Hematopoietic multipotent progenitor cell (in vitro differentiated cells): ENCODE measurements at places on chromosomes 12 and 14.
A peak's percentile ranks its signal among the peaks of the same experiment; 100 is the strongest.

- DNase-seq, result no peak
Measured at GRCh38 chr12:92365836-92366235, 220.2 kb upstream of the BTG1 start.

GRCh38 chr12:110756611-110757010 lies 13.9 kb upstream of the PPP1CC start:
- no peak for DNase-seq

- DNase-seq, result peak; percentile 16
Measured at GRCh38 chr12:29149691-29150281, 708 bp downstream of the FAR2 start.

GRCh38 chr14:90454041-90455000 lies 57.5 kb downstream of the CALM1 start:
- DNase-seq, result no peak

DNA sequence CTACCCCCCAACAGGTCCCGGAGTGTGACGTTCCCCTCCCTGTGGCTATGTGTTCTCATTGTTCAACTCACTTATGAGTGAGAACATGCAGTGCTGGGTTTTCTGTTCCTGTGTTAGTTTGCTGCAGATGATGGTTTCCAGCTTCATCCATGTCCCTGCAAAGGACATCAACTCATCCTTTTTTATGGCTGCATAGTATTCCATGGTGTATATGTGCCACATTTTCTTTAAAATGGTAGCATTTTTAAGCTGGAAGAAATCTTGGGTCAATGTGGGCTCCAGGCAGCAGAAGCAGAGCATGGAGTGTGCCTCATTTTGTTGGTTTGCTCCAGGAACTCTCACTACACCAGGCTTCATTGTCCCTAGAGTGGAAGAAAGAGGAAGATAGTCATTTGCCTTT lies 47.6 kb upstream of the ITPR2 start:
- no peak for DNase-seq

DNA sequence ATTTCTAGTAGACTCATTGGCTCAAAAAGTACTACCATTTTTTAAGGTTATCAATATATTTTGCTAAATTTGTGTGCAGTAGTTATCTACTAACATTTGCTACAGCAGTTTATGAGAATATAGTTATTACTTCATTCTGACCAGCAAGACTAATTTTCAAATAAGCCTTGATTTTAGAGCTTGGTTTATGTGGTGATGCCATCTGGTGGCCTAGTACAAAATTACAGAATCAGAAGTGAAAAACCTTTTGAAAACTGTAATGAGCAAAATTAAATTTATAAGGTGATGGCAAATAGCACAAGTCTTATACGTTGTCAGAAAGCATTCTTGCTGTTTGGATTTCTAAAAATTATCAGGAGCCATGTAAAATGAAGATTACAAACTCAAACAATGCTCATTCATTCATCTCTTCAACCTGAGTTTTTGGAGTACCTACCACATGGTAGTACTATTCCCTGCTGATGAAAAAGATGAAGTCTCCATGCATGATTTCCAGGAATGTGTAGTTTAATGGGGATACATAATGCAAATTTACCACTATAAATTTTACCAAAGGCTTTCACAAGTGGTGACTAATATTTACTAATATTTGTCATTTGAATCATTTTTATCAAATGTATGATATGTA lies 51.0 kb downstream of the MAGOHB start:
- DNase-seq, result peak; percentile 47

DNA sequence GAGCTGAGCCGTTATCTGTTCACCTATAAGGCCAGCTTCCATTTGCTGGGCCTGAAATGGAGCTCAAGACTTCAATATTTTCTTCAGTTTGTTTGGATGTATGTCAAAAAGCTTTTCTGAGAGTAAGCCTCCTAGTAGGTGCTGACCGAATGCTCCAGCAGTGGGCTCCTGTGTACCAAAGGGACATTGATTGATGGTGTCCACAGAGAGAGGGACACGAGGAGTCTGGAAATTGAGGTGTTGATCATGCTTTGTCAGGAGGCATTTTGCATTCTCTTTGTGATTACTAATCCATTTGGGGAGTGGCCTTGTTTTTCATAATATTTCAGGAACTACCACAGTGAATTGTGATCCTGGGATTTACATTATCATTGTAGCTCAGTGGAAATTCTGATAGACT lies 107.7 kb upstream of the SLC38A2 start:
- no peak for DNase-seq

DNA sequence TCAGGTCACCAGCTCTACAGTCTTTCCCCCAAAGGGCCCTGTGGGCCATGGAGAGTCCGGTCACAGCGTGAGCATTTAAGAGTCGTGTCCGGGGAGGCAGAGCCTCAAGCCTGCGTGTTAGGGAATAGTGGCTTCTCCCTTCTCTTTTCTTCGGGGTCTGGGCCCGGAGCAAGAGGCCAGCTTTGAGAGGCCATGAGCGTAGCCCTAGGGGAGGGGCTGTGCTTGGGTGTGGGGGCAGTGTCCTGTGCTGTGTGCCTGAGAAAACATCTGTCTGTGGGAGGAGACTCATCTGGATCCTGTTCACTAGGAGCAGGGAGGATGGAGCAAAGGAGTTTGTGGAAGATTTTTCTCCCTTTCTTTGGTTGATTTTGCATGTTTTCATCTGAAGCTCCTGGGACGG lies 5.3 kb downstream of the LRP1-AS start:
- no peak for DNase-seq

DNA sequence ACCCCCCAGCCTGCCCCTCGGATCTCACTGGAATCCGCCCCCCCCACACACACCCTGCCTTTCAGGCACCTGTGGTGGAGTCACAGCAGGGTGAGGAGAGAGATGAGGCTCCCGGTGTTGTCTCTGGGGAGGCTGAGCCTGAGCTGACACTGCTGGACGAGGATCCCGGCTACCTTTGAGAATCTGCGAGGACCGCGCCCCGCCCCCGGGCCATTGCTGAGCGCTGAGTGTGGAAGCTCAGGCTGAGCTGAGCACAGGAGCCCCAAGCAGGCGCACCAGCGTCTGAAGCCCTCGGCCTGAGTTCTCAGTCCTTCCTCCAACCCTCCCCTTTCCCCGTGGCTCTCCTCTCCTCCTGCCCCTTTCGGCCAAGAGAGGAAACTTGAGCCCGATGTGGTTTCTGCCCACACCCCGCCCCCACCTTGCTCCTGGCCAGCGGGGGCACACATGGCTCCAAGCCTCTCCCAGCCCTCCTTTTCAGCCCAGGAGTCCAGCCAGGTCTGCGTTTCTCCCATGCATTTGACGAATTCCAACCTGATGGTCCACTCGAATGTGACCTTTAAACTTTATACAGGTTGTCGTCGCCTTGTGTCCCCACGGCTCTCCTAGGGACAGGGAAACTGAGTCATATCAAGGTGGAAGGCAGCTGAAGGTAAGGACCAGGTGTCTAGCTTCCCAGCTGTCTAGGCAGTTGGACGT lies at the start of gene NFE2:
NFE2 (minus strand) TSS at position 284 of the 696 bp plus-strand sequence. CDS start 5,767 bp downstream, outside the sequence.
- peak; percentile 72 for DNase-seq

- no peak for DNase-seq
Measured at GRCh38 chr14:100586403-100587085, 673 bp downstream of the BEGAIN start.

GRCh38 chr14:56144176-56144575 lies 26.0 kb downstream of the PELI2 start:
- no peak for DNase-seq

DNA sequence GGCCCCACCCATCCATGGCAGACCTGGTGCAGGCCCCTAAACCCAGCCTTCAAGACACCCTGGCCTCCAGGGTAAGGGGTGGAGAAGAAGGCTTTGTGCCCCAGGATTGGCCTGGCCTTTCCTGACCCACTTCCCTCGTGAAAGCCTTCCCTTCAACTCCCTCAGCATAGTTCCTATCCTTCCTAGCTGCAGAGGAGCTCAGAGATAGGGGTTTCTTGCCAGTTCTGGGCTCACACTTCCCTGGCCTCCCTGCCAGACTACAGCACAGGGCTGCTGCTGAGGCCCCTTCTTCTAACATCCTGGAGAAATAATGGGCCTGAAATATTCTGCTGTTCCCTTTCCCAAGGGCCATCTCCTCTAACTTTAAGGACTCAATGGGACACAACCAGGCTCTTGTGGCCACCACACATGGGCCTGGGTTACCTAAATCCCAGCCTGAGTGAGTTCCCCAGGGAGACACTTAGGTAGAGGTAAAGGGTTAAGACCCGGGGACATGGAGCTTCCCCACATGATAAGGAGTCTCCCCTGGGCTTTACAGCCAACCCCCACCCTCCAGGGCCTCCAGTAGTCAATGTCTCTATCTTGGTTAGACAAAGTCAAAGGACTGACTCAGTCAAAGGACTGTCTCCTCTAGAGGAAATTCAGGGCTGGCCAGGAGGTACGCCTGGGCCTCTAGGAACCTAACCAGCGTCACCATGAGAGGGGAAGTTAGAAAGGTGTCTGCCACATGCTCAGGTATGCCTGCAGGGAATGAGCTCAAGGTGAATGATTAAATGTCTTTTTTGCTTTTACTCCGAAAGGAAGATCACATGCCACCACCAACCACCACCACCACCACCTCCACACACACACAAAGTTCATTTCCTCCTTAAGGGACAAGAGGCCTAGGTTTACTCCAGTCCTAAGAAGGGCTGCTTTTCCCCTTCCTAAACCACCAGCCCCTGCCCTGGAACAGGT lies 7.1 kb downstream of the ZFP36L1 start:
- DNase-seq, result no peak

- no peak for DNase-seq
Measured at GRCh38 chr14:78075555-78076277, 94.5 kb upstream of the NRXN3 start.

DNA sequence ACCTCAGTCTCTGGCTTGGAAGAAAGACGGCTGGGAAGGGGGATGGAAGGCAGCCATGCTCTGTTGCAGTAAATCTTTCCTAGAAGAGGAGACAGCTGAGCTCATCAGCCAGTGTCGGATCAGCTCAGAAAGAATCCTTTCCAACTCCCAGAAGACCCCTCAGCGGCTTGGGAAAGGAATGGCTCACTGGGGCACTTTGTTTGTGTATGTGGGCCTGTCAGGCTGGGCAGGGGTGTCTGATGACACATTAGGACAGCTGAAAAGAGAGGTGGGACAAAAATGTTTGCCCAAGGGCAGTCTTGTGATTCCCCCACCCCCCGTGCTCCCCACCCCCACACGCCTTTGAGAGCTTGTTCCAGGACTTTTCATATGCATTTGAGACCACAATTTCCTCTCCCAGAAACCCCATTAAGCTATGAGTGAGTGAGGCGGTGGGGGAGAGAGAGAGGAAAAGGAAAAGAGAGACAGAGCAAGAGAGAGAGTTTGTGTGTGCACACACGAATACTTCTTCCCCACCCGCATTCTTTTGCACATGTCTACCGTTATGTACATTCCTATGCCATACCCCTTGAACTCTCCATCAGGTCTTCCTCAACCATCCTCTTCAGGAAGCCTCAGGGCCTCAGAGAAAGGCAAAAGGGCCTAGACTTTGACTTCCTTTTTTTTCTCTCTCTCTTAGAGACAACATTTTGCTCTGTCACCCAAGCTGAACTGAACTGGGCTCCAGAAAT lies 198.9 kb downstream of the ZFP36L1 start:
- DNase-seq, result no peak

GRCh38 chr12:96493106-96493505 lies 3.7 kb downstream of the CFAP54 start:
- DNase-seq, result no peak

DNA sequence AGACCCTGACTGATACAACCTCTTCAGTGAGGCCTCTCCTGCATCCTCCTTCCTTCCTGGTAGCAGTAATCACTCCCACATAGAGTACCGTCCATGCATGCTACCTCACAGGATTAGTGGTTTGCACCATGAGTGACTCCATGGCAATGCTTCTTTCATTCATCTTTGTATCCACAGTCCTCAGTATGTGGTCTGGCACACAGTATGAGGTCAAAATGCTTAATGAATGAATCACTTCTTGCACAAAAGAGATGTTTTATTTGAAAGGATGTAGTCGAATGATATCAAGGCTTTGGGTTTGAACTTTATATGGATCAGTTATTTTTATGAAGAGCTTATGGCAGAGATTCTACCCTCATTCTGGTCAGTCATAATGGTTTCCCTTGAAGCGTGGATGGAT lies 42.2 kb downstream of the KCNA5 start:
- DNase-seq, result no peak

DNA sequence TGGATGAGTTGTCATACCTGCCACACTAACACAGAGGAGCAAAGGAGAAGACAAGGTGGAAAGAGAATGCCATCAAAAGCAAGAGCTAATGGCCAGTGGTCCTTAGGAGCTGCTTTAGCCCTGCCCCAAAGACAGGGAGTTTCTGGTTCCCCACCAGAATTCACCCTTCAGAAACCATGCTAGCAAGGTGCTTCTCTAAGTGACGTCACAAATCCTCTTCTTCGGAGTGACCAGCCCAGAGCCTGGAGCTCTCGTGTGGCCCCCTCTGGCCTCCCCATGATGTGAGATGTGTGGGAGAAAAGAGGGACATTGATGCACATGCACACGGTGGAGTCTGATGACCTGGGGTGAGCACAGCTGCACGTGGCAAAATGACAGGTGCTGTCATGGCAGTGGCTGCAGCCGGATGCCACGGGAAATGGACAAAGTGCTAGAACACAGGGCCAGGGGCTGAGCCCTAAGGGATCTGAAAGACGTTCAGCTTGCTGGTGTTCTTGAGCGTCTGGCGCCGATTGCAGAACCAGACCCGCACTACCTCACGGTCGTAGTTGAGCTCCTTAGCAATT lies 16.9 kb upstream of the TFCP2 start:
- no peak for DNase-seq

GRCh38 chr14:102497998-102498677 lies 11.4 kb downstream of the ANKRD9 start:
- no peak for DNase-seq

GRCh38 chr12:100401660-100402059 lies 44.8 kb downstream of the SLC17A8 start:
- no peak for DNase-seq

- DNase-seq, result no peak
Measured at GRCh38 chr14:96639550-96639949, 137.4 kb downstream of the PAPOLA start.

- no peak for DNase-seq
Measured at GRCh38 chr14:50602035-50602434, 42.1 kb downstream of the ATL1 start.

DNA sequence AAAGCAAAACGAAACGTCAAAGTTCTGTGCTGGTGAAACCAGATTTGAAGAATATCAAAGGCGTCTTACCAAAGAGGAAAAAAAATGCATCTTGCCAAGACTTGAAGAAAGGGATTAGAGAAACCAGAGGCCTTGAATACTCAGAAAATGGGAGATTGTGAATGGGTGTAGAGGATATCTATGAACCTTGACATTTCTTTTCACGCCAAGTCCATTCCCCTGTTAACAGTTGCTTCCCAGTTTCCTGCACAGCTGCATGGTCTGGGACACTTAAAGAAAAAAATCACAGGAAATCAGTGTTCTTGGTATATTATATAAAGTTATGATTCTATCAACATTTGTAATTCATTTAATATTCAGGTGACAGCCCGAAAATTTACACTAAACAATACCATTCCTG lies 1.4 kb upstream of the GTF2A1 start:
- DNase-seq, result no peak

DNA sequence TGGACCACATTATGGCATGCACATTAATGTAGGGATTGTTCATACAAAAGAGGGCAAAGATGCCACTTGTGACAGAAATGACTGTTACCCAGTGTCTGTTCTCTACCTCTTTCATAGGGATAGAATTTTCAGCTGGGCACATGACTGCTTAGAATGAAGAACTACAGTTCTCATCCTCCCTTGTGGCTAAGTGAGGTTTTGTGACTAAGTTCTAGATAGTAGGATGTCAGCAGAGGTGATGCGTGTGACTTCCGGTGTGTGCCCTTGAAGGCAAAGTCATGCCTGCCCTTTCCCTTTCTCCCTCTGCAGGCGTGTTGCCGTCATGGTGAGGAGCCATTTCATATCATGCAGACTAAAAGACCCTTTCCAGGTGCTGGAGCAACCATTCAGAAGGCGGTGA lies 99.3 kb downstream of the CACNA1C start:
- no peak for DNase-seq
